HL-60 (cell line): ENCODE measurements at places on chromosomes 3 and 15.
A peak's percentile ranks its signal among the peaks of the same experiment; 100 is the strongest.

GRCh38 chr3:70857916-70858315 is 545.5 kb upstream of the MDFIC2 start:
- no peak for DNase-seq

DNA sequence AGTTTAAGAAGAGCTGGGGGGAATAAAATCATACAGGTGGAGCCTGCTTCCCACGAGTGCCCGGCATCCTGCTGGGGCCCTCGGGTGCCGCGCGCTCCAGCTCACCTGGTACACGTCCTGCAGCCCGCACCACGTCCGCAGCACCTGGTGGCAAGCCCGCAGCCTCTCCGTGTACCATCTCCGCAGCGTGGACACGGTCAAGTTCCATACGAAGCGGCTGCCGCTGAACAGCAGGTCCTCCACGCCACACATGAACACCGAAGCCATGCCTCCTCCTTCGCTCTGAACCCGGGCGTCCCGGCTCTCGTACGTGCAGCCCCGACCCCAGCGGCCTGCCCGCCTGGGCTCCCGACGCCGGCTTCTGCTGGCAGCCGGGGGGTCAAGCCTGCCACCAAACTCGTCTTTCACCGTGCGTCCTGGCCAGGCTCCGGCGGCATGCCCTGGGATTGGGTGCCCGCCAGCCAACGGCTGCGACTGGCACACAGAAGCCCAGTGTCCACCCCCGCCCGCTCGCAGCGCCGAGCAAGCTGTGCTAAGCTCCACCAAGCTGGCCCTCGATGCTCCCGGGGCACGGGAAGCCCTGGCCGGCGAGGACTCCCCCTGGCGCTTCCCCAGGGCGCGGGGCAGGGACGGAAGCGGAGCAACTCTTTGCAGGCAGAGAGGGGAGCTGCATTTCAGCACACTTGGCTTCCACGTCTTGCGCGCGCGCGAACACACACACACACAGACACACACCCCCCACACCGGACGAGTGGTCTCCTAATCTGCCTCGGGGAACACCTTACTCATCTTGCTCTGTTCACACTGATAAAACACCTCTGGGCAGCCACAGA is at the start of gene FRMD4B:
Gene FRMD4B, minus strand, starts transcription at position 366 of the 833 bp plus-strand sequence. Its CDS starts 99 bp downstream, at position 267.
- DNase-seq: no peak

DNA sequence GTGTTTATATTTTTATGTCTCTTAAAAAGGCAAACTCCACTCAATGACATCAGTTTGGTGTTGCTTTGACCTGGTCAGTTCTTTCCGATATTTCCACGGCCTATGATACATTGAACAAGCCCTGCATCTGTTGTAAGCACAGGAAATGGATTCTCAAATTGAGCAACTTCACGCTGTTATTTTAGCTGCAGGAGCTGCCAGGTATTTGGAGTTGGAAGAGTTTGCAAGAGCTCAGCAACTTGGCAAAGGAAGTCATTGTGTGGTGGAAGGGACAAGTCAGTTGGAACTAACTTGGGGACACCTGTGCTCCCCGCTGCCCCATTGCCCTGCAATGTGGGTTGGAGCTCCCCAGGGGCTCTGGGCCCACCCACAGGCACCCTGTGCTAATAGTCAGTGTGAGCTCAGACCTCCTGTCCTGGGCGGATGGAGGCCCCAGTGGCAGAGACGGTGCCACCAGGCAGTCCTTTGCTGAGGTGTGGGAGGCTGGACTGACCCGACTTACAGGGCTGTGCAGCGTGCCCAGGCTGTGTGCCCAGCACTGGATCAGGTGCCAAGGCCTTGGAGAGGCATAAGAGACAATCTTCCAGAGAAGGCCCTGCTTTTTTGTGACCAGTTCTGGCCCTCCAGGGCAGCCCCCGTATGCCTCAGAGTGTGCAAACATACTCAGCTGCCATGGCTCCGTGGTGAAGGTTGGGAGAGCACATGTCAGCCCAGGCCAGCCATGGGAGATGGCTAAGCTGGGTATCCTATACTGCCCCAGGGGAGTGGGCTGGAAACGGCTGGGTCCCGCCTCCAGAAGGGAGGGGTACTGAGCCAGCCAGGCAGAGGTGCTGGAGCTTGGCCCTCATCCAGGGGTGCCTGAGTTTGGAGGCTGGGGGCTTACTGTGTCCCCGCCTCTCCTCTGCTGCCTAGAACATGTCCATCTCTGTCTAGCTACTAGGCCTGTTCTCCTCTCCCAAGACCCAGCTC is 43.5 kb downstream of the KY start:
- peak; percentile 85 for DNase-seq

- DNase-seq: no peak
Observed at GRCh38 chr15:95795386-95795785, 535.1 kb upstream of the NR2F2 start.

GRCh38 chr3:84547207-84547606 is 411.6 kb upstream of the CADM2 start:
- no peak for DNase-seq

- DNase-seq: no peak
Observed at GRCh38 chr3:146498002-146498736, 28.8 kb upstream of the PLSCR2 start.

GRCh38 chr3:194497799-194498575 is 11.2 kb upstream of the ATP13A3 start:
- DNase-seq: no peak

DNA sequence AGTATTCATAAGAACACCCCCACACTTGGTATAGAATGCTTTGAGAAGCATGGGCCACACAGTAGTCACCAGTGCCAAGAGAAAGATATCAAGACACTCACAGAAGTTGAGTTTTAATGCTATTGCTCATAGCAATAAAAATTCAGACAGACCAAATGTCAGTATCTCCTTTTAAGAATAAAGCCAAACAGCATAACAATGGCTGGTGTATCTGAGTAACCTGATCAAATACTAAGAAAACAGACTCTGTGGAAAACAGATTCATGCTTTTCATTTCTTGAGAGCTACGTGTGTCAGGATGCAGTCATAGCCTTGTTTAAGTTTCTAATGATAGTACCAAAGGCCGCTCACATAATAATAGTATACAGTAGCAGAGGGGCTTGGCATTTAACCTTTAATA is 778.5 kb downstream of the MECOM start:
- DNase-seq: no peak

GRCh38 chr3:37458162-37459120 is 284.1 kb upstream of the LRRFIP2 start:
- no peak for DNase-seq

GRCh38 chr15:62391641-62392262 is 226.7 kb upstream of the C2CD4B start:
- DNase-seq: no peak

- DNase-seq: no peak
Observed at GRCh38 chr3:118577055-118577777, 457.4 kb downstream of the IGSF11 start.

DNA sequence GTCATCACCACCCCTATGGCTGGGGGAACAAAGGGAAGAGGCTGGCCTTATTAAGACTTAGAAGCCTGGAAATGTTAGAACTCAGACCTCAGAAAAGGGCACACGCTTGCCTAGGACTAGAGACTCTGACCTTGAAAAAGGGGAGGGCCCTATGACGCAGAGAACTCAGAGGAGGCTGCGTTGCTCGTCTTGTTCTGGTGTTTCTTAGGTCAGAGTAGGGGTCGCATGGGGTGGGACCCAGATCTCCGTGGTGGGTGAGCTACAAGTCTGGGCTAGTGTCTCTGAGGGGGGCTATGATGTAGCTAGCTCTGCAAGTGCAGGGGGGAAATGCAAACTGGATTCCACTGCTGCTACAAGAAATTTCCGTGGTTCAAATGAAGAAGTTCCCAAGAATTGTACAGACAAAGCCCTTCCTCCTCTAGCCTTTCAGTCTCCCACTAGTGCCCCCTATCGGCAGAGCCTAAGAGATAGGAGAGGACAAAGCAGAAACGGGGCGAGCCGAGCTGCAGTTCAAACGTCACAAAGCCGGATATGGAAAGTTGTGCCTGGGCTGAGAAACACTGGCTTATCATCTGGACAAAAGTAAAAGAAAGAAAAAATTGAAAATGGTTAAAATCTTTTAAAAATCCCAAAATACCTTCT is 392.9 kb upstream of the ROBO2 start:
- DNase-seq: no peak

GRCh38 chr3:33425453-33425852 is 14.8 kb downstream of the UBP1 start:
- DNase-seq: no peak

- DNase-seq: no peak
Observed at GRCh38 chr3:165827883-165828282, 9.3 kb downstream of the BCHE start.

GRCh38 chr3:169984292-169984691 is 17.7 kb downstream of the SEC62 start:
- no peak for DNase-seq

GRCh38 chr15:38904298-38904697 is 339.7 kb upstream of the RASGRP1 start:
- no peak for DNase-seq

DNA sequence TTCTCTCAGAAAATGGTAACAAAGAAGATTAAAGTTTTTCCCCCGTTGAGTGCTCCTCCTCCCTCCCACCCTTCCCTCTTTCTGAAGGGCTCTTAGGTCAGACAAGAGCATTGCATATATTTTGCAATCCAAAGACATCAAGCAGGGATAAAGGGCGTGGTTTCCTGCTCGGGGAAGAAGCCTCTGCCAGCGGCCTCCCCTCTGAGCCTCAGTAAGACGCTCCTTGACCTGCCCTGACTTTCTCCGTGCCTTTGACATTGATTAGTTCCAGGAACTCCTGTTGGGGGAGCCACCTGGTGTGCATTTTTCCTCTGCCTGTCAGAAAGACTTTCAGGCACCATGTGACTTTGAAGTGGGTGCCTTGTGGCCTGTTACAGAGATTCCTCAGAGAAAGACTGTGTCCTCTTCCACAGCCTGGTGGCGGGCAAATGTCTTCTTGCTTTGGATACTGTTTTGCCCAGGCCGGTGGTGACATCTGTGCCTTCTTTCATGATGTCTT is 87.2 kb upstream of the TBL1XR1 start:
- peak; percentile 69 for DNase-seq

DNA sequence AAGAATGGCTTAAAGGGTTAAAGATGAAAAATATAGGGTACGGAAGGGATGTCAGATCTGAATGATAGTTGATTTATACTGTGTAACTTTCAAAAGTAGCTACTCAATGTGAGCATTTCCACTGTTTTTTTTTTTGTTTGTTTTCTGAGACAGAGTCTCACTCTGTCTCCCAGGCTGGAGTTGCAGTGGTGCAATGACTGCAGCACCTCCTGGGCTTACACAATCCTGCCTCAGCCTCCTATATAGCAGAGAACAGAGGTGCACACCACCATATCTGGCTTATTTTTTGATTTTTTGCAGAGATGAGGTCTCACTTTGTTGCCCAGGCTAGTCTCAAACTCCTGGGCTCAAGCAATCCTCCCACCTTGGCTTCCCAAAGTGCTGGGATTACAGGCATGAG is 9.9 kb upstream of the PXK start:
- peak; percentile 46 for DNase-seq

DNA sequence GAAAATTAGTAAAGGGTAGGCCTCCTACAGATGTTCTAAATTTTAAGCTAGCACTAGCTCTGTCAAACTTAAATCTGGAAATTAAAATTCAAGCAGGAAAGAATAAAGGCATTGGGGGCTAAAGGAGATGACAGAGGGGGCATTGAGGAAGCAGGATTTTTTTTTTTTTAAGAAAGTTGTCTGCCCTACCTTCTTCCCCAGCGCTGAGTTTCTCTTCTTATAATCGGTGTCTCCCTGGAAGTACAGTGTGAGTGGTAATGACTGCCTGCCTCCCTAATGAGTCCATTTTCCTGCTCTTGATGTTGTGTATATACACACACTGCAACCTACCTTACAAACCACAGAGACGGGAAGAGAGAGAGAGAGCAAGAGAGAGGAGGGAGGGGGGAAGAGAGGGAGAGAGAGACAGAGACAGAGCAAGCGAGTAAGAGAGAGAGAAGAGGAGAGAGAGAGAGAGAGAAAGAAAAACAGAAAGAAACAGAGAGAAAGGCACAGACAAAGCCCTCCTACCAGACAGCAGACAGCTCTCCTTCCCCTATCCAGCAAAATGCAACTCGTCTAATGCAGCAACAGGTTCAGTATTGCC is 47.0 kb downstream of the ZBTB20 start:
- peak; percentile 15 for DNase-seq

DNA sequence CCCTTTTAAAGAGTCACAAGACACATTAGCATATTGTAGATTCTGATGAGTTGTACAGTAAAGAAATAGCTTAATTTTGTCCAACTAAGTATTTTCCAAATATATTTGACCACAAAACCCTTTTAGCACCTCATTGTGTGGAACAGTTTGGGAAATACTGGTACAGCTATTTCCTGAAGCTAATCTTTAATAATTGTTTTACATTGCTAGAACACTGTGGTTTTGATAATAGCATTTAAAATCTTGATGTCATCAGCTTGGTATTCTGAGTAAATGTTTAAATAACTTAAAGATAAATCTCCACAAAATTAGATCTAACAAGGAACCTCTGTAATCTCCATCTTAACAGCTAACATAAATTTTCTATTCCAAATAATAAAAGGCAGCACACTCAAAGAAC is 140.0 kb upstream of the MLF1 start:
- DNase-seq: no peak

GRCh38 chr3:178895178-178895789 is 176.3 kb downstream of the ZMAT3 start:
- DNase-seq: no peak

DNA sequence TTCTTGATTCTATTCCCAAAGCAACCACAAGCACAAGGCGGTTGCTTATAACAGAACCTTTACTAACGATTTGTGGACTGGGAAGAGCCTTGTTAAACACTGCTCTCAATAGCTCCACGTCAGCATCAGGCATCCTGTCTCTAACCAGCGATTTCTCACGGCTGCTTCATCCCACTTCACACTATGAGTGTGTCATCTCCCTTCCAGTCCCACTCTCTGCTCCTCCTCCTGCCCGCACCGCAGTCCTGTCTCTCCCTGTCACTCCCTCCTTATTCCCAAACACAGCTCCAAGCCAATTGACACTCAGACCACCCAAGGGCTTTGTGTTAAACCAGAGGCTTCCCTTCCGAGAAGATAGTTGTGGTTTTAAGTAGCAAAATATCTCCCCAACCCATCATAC is 94.8 kb downstream of the ABHD5 start:
- no peak for DNase-seq
